ENCODE measurements at places on chromosomes 6 and 20.

GRCh38 chr6:41939848-41940758 is 1.5 kb downstream of the CCND3 start:
- no peak for DNase-seq

- DNase-seq, result no peak
Measured at GRCh38 chr20:59731376-59731775, 127.0 kb downstream of the PHACTR3 start.

DNA sequence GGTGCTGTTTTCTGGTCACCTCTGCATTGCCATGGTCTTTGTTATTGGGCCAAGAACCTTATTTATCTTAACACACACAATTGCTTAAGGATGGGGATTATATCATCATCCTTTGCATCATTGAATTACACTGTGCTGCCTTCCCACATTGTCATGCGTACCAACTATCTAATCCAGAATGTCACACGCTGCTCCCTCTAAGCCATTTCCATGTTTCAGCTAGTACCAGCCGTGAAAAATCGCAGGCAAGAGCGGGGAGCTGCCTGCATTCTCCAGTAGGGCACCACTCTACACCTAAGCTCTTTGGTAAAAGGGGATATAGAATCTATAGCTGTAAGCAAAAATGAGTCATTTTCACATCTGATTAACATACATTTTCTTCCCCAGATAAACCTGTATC is 277.0 kb downstream of the PRL start:
- DNase-seq, result no peak

DNA sequence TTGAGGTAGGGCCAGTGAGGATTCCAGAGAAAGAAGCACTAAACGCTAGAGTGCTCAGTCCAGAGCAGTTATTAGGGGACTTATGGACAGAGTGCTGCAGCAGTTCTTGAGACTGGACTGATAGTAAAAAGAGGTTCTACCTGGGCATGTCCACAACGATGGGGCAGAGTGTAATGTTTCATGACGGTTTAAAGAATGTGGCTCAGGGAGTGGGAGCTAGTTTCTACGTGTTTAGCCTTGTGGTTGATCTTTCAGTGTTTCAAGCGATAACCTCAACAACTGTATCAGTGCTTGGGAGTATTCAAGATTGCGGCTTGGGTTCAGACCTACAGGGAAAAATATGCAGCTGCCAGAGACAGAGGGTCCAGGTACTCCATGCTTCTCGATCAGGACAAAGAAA is 67.1 kb downstream of the TULP4 start:
- no peak for DNase-seq

GRCh38 chr6:127956260-127956888 is 55.5 kb upstream of the THEMIS start:
- no peak for DNase-seq

DNA sequence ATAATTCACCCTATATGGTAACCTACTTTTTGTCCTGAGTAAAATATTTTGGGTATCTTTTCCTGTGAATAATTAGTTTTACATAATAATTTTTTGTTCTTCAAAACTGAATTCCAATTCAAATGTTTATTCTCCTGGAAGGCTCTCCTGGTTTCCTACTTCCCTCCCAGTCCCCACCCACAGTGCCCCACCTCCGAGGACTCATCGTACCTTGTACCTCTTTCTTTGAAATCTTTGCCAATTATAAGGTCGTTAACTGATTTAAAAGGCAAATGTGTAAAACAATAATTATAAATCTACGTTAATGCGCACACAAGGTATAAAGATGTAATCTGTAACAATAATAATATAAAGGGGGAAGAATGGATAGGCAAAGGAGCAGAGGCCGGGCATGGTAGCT is 40.5 kb upstream of the VEGFA start:
- no peak for DNase-seq

DNA sequence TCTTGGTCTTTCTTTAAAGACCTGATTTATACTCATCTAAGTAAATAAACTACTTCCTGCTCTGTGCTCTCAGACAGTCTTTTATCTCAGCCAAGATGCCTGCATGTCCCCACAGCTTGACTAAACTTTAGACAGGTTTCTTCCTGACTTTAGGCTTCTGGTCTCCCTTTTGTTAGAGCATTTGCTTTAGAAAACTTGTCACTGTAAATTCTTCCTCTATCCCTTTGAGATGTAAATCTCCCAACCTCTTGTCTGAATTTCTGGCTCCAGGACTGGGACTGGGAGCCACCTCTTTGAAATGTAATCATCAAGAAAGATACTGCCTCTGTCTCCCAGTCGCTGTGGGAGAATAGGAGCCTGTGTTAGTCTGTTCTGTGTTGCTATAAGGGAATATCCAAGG is 739.9 kb downstream of the C6orf118 start:
- no peak for DNase-seq

- no peak for DNase-seq
Measured at GRCh38 chr6:132932588-132932987, 118.2 kb downstream of the RPS12 start.
